Stimulated activated CD4-positive, alpha-beta T cell treated with anti-CD3 and anti-CD28 coated beads, Interleukin-15, amount 100 ng/mL, for 1 hour (primary cell): ENCODE measurements at places on chromosomes 1 and 21.

- peak; percentile 70 for DNase-seq
Measured at GRCh38 chr1:15975358-15975804, 520 bp downstream of the ZBTB17 start.

DNA sequence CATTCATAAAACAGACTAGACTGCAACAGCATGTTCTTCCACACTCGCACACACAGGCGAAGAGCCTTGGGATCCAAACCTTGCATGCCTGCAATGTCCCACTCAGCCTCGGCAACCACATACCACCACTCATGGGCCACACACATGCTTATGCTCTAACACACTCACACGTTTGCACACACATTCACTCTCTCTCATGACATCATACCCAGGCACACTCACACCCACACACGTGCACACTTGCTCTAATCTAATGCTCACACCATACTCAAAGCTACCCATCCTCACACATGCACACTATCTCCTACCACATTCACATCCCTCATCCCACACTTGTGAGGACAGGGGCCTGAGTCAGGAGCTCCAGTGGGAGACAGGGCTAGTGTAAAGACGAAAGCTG lies 50.3 kb downstream of the GRIK3 start:
- no peak for DNase-seq

DNA sequence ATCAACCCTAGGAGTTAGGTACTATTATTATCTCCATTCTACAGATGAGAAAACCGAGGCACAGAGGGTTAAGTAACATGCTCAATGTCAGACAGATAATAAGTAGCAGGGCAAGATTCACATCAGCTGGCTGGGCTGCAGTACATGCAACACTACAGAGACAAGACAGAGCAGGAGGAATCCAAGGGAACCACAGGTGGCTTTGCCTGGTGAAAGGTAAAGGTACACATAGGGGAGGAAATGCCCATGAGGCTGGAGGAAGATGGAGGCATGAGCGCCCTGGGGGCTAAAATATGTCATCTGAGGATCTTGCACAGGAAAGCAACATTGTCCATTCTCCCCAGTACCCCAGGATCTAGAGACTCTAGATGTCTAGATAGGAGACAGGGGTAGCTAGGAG lies 8.4 kb downstream of the ZBTB21 start:
- DNase-seq, result no peak

GRCh38 chr1:199303035-199303434 lies 664.2 kb downstream of the PTPRC start:
- DNase-seq, result no peak

- no peak for DNase-seq
Measured at GRCh38 chr1:8671306-8671917, 146.0 kb downstream of the RERE start.

DNA sequence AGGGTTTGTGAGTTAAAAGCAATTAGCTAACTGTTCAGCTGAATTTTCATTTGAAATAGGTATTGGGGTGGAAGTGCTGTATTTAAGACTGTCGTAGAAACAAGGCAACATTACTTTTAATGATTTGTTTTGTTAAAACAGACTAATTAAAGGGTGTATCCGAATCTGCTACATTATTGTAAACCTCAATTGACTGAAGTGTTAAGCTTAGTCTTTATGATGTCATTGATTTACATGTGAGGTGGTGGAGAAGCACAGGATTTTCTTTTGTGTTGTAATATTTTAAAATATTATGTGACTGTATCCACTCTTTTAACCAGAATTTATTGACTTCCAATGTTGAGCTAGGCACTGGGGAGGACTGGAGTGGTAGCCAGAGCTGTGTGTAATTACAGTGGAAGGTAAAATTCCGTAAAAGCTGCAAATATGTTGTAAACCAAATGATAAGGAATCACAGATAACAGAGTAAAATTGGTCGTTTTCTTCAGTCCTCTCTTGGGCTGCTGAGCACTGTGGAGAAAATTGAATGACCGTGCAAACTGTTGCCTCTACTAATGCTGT lies 1.6 kb downstream of the HOOK1 start:
- no peak for DNase-seq

DNA sequence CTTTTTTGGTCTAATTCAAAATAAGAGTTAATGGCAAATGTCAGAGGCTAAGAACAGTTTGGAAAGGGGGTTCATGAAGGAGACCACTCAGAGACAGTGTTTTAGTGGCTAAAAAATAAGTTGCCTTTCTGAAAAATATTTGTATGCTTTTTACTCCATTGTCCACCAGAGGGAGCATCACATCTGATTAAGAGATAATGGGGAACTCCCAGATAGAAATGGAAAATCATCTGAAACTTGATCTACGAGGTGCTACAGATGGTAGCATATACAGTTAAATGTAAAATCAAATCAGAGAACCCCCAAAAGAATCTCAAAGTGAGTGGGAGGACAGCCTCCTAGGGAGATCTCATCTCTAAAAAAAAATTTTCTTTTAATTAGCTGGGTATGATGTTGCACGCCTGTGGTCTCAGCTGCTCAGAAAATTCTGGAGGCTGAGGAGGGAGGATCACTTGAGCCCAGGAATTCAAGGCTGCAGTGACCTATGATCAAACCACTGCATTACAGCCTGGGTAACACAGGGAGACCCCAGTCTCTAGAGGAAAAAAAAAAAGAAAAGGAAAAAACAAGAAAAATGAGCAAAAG lies 9.7 kb downstream of the SMYD3 start:
- DNase-seq, result no peak

DNA sequence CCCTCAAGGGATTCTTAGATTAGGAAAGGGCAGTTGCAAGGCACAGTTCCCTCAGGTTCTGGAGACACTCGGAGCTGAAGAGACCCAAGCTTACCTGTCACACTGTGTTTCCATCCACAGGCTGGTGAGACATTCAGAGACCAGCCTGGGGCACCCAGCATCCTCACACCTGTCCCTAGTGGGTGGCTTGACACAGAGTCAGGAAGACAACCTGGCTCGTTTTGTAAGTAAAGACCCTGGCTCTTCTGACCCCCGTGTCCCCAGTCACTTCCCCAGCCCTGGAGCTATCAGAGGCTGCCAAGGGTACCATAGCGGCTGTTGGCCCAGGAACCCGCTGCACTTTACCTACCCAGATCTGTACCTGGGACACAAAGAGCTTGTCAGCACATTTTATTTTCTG lies 409.8 kb downstream of the MATN1 start:
- DNase-seq, result no peak

DNA sequence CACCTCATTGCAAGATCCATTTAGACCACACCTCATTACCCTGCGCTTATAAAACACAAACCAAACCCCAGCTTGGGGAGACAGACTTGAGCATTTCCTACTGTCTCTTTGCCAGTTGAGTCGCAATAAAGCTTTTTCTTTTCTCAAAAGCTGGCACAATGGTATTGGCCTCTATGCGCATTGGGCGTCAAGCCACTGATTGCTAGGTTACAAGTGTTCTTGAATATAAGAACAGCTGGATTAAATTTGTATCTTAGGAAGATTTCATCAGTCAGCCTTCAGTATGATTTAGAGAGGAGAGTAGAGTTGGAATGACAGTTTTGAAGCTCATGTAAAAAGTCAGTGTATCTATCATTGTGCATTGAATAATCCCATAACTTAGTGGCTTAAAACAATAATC lies 84.9 kb upstream of the RAB4A start:
- DNase-seq, result no peak

DNA sequence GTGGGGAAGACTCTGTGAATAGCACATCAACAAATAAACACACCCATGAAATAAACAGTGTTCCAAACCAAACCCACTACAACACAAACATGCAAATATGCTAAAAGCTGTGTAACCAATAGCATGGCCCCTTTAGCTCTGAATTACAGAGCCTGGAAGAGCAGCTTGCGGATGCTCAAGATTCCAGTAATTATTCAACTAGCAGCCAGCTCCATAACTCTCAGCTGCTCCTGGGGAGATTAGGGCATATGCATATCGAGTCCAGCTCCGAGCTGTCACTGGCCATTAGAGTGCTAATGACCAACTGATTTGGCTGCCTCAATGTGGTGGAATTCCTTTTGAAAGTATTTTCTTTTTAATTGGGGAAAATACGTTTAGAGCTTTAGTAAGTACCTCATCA lies 207.1 kb downstream of the HHAT start:
- DNase-seq, result no peak

- DNase-seq, result no peak
Measured at GRCh38 chr1:108071601-108072000, 106.6 kb upstream of the VAV3 start.

DNA sequence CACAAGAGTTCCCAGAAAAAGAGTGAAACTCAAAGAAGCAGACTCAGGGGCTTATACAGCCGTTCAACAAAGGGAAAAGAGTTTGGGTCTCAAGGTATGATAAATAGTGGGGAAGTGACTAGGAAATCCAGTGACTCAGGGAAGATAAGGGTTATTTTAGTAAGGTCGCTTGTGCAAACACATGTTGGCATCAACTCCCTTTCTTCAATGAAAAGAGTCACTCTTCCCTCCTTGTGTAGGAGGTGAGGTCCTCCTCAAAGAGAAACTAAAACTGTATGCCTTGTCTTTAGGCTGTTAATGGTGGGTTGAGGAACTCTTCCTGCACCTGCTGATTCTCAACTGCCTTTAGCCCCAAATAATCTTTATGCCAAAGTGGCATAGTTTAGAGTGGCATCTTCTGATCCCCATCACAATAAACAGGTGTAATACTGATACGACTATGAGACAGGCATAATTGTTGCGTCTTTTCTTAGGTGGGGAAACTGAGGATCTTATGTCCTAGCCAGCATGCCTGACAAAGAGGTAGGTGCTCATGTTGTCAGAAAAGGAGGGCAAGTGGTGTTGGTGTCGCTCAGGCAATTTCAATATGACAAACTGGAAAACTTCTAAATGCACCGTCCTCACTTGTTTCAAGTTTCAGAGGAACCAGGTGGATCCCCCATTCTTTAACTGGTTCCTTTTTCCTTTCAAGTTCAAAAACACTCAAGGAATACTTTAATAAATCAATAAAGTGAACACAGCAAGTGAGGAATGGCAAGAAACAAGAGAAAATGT lies 294.1 kb upstream of the RUNX1 start:
- DNase-seq, result no peak

DNA sequence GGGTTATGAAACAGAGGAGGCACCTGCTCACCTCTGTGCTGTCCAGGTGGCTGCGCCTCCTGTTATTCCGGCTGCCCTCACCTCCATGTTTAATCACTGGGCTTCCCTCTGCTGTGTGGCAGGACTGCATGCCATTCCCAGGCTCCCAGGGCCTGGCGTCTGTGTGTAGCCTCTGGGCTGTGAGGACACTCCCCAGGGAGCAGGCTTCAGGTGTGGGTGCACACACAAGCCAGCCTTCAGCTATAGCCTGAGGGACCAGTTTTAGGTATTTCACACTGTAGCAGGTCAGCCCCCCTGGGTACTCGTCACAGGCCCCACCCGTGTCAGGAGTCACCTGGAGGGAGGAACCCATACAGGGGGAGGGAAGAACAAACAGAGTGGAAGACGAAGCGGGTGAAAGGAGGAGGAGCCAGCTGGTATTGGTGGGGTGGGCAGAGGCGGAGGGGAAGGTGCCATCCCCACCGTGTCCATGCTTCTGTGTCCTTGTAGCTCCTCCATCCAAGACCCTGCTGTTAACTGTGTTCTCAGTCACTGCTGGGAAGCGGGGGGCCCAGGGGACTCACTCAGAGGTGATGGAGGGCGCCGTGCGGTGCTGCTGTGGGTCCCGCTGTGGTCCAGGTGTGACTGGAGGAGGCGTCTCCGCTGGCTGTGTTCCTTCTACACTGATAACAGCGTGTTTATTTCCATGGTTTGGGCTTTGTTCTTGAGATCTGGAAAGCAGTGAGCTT lies 158.6 kb downstream of the PGBD5 start:
- no peak for DNase-seq
